Osteoblast (primary cell): ENCODE measurements at places on chromosomes 6 and 20. TPM values are rescaled to one million over a fixed set of nuclear protein-coding genes. Genes with fewer than 3 reads are reported as not detected.

MCCD1 gene
- total RNA-seq = not detected in 2 replicates

DNA sequence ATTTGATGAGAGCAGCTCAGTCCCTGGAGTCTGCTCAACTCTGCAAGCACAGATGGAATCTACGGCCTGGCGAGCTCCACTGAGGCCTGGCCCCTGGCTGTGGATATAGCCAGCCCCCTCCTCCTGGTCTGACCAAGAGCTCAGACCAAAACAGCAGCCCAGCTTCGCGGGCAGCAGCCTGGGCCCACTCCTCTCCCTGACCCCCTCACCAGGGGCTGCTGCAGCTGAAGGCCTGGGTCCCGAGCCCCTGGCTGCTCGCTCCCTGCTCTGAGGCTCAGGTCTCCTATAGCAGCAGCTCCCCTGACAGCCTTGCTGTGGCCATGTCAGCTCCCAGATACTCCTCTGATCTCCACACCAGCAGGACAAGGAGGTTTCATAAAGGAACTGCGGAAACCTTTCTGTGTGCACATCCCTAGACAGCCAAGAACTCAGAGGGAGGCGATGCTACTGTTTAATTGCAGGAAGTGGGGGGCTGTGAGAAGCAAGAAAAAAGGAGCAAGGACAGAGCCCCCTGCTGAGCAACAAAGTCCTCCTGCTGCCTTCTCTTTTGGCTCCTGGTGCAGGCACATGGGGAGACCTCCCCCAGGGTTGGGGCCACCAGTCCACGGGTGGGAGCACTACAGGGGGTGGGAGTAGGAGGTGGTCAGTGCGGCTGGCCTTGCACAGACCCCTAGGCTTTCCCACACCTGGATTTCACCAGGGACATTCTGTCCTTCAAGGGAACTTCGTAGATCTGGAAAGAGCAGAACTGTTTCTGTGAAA lies 38.7 kb upstream of the CST5 start:
- no peaks in the 10 kb centered on the region for H3K27me3 ChIP-seq
- peaks cover 11% of the 10 kb centered on the region for H3K4me1 ChIP-seq
- H3K4me3 ChIP-seq = no peak overlapping the region
- no peaks in the 10 kb centered on the region for H3K36me3 ChIP-seq
- DNase-seq = no peak
- H3K27ac ChIP-seq = no peak overlapping the region

- peak; percentile 49 for DNase-seq
- H3K36me3 ChIP-seq = peaks cover 49% of the 10 kb centered on the region
- H3K4me3 ChIP-seq = no peak overlapping the region
- no peaks in the 10 kb centered on the region for H3K27me3 ChIP-seq
Measured at GRCh38 chr6:42690151-42690702, 32.2 kb downstream of the PRPH2 start.

DNA sequence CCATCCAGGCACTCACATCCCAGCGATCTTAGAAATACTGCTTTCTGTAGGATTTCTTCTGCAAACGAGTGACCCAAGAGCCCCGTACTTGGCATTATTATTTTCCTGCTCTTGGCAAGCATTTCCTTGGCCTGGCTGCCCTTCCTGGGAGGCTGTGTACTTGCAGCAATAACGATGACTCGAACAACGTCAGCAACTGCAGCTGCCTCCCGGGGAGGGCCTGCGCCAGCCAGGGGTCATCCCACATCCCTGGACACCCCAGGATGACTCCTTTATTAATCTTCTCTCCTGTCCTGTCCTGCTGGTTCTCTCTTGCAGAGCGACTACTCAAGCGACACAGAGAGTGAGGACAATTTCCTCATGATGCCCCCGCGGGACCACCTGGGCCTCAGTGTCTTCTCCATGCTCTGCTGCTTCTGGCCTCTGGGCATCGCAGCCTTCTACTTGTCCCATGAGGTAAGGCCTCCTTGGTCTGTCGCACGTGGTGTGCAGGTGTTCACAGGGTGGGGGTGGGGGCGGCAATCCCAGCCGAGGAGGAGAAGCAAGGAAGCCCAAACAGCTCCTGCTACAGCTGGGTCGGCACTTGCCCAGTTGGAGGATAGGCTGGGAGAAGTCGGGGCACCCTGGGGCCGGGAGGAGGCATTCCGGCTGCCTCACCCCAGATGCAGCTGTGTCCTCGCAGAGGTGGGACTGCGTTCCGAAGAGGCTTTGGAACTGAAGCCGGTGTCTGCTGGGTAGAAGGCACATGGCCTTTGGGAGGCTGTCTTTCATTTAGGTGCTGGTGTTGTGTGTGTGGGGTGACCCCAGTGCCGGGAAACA lies 115.3 kb downstream of the SYNDIG1 start:
- no peaks in the 10 kb centered on the region for H3K27me3 ChIP-seq
- no peak overlapping the region for H3K27ac ChIP-seq
- peak; percentile 92 for DNase-seq
- no peaks in the 10 kb centered on the region for H3K4me1 ChIP-seq

DNA sequence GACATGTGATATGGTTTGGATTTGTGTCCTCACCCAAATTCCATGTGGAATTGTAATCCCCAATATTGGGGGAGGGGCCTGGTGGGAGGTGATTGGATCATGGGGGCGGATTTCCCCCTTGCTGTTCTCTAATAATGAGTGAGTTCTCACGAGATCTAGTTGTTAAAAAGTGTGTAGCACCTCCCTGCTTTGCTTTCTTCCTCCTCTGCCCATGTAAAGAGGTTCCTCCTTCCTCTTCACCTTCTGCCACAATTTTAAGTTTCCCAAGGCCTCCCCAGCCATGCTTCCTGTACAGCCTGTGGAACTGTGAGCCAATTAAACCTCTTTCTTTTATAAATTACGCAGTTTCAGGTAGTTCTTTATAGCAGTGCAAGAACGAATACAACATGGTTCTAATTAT lies 2.1 kb upstream of the ZNF451 start:
- no peaks in the 10 kb centered on the region for H3K27me3 ChIP-seq
- no peak for DNase-seq
- peaks cover 19% of the 10 kb centered on the region for H3K4me1 ChIP-seq
- H3K36me3 ChIP-seq = peaks cover 7% of the 10 kb centered on the region
- no peak overlapping the region for H3K4me3 ChIP-seq

DNA sequence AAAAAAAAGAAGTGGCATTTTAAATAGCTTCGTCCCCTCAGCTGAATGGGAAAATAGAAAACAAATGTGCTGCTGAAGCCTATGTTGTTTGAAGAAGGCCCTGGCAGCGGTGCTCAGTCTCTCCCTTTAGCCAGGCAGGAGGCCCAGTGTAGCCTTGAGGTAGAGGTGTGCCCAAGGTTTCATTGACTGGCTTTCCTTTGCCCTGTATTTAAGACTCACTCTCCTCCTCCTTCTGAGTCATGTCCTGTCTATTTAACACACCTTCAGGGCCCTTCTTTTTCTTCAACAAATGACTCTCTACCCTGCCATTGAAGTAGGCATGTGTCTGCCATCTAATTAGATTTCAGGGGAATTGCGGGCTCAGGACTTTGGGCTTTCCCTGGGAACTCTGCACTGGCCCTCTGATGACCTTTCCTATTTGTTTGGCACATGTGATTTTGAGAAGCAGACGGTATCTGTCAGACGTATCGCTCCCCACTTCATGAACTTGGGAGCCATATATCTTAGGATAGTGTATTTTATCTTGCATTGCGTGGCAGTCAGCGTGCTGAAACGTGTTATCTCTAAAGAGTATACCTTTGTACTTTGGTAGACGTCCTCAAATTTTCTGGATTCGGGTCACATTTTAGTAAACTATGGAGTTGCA lies 4.3 kb downstream of the TJAP1 start:
- peaks cover 13% of the 10 kb centered on the region for H3K4me1 ChIP-seq
- peaks cover 3% of the 10 kb centered on the region for H3K36me3 ChIP-seq
- H3K27ac ChIP-seq = no peak overlapping the region
- H3K27me3 ChIP-seq = no peaks in the 10 kb centered on the region
- DNase-seq = no peak

DNA sequence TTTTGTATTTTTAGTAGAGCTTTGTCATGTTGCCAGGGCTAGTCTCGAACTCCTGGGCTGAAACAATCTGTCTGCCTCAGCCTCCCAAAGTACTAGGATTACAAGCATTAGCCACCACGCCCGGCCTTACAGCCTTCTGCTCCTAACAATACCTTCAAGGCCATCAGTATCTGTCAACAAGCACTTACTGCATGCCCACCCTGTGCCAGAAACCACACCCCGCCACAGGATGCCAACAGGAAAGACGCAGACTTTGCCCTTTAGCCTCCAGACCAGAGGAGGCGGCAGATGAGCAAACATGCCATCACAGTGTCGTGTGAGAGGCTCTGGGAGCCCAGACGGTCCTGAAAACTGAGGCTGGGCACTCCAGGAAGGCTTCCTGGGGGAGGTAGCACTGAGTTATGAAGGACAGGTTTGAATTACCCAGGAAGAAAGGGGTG lies 34.7 kb upstream of the TGM3 start:
- H3K36me3 ChIP-seq = no peaks in the 10 kb centered on the region
- H3K27me3 ChIP-seq = peaks cover 2% of the 10 kb centered on the region
- no peak overlapping the region for H3K4me3 ChIP-seq
- no peak overlapping the region for H3K27ac ChIP-seq
- peak; percentile 32 for DNase-seq
